ENCODE measurements at places on chromosomes 3 and 15.

- no peak for DNase-seq
These were observed 262.9 kb downstream of the IL5RA start for GRCh38 chr3:2847062-2847841.

DNA sequence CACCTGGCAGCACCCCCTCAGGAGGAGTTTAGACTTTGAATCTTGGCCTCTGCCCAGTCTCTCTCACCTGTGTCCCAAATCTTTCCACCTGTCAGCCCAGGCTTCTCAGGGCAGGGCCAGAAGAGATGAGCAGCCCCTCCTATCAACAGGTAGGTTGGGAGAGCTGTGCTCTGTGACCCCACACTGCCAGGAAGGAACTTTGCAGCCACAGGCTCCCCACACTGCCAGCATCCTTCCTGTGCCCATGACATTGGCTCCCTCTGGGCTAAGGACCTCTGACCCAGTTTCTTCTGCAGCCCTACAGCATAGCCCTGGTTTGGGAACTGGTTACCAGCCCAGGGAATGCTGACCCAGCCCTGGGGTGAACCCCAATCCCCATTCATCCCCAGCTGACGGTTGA lies 115.7 kb upstream of the IQSEC1 start:
- no peak for DNase-seq

DNA sequence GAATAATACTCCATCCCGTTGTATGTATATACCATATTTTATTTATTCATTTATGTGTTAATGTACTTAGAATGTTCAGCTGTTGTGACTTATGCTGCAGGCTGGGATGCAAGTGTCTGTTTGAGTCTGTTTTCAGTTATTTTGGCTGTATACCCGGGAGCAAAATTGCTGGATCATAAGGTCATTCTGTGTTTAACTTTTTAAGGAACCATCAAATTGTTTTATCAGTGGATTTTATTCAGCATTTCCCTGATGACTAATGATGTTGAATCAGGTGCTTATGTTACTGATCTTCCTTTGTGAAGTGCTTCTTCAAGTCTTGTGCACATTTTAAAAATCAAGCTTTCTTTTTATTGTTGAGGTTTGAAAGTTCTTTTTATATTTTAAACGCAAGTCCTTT lies 118.1 kb downstream of the SLC25A26 start:
- no peak for DNase-seq

DNA sequence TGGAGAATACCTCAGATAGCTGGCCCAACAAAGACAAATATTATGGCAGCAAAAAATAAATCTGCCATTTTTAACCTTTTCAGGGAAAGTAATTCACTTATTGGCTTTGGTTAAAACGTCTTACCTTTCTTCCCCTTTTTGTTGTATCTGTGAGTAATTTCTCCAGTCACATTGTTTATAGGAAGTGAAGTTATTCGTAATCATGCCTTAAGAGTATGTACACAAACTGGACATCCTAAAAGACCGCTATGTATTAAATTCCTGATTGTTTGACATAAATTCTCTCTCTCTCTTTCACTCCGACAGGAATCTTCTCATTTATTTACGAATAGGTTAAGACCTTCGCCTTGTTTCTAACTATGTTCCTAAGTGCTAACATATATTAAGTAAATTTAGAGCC lies 474.0 kb downstream of the MECOM start:
- no peak for DNase-seq

- DNase-seq: no peak
These were observed 712.1 kb downstream of the MECOM start for GRCh38 chr3:168951368-168951767.

DNA sequence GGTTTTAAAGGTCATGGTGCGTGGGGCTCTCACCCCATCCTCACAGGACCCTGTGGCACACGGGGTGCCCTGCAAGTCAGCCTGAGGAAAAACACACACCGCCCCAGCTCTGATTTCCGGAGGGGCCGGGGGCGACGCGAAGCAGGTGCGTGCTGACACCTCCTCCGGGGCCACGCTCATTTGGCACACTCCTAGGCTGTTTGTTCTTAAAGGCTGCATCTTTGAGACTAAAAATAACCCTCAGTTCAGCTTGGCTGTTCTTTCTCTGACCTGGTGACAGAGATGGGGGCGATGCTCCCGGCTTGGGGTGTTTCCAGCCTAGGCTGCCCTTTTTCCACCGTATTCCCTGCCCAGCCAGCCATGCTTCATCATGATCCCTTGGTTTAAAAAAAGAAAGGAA lies 141.5 kb upstream of the TPM1 start:
- no peak for DNase-seq

GRCh38 chr15:25469377-25469776 lies 30.6 kb upstream of the UBE3A start:
- DNase-seq: no peak

DNA sequence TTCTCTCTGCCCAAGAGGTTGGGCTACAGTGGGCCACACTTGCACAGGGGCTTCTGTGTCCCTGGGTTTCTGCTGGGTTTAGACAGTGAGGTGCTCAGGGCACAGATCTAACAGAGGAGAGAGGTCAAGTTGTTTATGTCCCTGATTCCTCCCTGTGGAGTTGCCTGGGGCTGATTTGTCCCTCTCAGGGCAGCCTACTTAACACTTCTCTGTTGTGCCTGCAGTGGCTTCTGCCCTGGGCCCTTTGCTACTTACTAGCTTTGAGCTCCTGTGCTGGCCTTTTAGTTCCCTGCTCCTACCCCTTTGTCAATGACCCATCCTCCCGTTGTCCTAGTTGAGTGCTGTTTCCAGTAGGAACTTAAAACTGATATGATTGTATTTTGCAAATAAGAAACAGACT lies 114.0 kb upstream of the RGMA start:
- no peak for DNase-seq

GRCh38 chr3:8865697-8866096 lies 96.3 kb upstream of the OXTR start:
- DNase-seq: no peak

DNA sequence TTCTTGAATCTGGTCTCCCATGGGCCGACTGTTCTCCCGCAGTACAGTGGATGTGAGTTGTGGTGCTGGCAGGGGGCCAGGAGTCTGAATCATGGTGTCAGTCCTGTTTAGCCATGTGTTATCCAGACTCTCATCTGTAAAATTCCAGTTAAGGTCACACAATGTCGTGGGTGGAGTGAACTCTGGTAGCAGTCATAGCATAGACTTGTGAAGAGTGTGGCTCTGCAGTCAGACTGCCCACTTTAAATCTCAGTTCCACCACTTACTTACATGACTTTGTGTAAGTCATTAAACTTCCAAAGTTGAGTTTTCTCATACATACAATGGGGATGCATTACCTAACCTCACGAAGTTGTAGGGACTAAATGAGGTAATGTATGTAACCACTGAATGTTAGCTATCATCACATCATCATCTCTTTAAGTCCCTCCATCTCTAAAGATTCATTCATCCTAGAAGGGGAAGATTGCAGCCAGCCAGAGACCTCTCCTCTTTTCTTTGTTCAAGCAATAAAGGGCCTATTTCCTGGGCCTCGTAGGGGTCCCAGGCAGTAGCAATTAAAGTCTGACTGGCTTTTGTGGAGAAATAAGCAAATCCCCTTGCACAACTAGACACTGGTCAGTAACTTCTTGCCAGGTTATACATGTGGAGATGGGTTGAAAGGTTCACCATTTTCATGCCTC lies 93.9 kb downstream of the PCCB start:
- DNase-seq: no peak

DNA sequence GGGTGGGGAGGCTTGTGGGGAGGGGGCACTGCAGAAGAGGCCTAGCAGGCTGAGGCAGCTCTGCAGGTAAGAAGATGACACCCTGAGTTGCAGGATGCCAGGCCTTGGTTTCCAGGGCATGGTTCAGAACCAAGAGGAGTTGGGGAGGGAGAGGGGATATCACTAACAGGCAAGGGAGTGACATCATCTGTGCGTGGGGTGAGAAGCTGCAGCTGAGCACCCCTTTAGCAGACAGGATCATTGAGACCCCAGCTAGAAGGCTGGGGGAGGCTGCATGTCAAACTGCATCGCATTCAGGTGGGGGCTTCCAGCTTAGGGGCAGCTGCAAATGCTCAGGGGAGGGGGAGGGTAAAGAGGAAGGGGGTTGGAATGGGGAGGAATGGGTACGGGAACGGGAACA lies 23.0 kb downstream of the CACNA2D2 start:
- DNase-seq: no peak

GRCh38 chr15:49331951-49332350 lies 91.1 kb upstream of the FGF7 start:
- no peak for DNase-seq

DNA sequence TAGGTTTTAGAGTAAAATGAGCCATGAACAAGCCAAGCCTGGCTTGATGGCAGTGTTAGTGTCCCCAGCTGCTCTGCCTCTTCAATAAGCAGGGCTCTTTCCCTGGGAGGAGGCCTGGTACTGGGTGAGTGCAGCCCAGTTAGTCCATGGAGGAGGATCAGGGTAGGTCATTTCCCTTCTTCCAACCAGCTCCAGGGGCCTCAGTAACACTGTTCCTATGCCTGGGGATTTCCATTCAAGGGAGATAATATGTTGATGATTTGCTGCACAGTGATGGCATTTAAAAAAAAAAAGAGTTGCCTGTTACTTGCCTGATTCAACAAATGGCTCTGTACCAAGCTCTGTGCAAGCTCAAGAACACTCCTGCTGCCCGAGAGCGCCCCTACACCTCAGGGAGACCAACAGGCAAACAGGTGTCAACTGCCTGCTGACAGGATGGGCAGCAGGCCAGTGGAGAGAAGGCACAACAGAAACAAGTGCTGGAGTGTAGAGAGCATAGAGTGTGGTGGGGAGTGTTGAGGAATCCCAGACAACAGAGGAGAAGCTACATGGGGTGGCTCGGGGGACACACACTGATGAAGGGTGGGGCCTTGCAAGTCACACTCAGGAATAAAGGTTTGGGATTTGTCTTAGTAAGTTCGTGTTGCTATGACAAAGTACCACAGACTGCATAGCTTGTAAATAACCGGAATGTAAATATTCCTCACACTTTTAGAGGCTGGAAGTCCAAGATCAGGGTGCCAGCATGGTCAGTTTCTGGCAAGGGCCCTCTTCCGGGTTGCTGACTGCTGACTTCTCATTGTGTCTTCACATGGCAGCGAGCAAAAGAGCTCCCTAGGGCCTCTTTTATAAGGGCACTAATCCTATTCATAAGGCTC lies 78.6 kb upstream of the PXYLP1 start:
- DNase-seq: no peak

DNA sequence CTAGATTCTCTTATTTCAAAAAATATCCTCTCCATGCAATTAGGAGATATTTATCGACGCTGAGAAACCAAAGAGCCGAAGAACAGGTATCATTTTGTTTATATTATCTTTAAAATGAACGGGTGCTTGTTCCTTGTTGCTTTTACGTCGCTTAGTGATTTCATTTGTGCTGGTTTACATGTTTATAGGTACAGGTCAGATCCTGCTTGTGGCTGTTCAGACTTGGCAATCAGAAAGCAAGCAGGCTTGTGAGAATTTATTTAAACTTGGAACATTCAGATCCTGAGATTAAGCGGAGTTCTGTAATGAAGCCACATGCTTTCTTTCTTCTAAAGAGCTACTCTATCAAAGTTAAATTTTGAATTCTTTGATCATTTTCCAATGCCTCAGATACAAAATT lies 43.0 kb upstream of the ATP2C1 start:
- no peak for DNase-seq

DNA sequence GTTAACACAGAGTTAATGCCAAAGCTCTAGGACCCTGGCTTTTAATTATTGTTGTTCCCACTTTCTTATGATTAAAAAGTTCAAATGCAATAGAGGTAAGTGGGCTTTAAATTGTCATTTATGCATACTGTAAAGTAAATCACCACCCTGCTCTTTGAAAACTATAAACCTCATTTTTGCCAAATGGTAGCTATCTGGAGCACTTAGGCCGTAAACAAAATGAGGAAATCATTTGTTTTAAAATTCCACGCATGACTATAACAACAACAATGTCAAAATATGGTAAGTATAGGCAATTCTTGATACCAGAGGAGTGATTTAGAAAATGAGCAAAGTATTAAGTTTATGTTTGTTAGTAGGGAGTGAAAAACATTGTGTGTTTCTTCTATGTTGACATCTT lies 1.8 kb downstream of the UNC13C start:
- DNase-seq: no peak

All from stimulated activated CD4-positive, alpha-beta T cell treated with anti-CD3 and anti-CD28 coated beads, Interleukin-4, amount 100 ng/mL, for 1 hour (primary cell).